ENCODE measurements at places on chromosomes 2 and 18.

- DNase-seq = no peak
Observed at GRCh38 chr2:168687314-168687713, 115.1 kb upstream of the NOSTRIN start.

- DNase-seq = no peak
Observed at GRCh38 chr2:181991171-181991885, 5.7 kb downstream of the PPP1R1C start.

DNA sequence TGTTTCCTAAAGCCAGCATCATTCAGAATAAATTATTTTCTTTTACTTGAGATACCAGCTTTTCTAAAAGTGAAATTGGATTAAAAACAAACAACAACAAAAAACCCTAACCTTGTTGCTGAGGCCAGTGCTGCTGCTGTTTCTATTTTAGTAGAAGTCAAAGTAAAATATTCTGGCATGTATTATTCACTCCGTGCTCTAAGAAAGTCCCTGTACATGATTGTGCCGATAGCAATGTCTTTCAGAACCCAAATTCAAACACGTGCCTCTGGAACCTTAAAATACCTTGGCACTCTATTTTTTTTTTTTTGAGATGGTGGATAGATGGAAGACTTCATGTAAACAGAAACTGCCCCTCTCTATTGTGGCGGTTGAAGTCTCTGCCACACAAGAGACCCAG is 43.7 kb downstream of the TANC1 start:
- DNase-seq = no peak

GRCh38 chr2:121159291-121160071 is 125.5 kb downstream of the TFCP2L1 start:
- DNase-seq = no peak

GRCh38 chr2:143237146-143237777 is 108.0 kb downstream of the ARHGAP15 start:
- DNase-seq = no peak

DNA sequence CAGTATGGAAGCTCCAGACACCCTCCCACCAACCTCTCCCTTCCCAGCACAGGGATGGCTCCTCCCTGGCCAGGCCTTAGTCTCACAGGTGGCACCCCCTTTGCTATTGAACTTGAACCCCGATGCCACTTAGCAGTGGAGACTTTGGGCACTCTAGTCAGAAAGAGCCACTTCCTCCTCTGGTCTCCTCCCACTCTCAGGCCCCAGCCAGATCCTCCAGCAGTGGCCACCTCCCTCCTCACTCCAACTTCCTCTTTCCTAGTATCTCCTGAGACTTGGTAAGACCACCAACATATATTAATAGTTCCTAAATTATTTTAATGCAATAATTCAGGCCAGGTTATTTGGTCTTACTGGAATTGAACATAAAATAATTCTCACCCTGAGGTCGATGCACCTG is 437.2 kb upstream of the ID2 start:
- DNase-seq = no peak

DNA sequence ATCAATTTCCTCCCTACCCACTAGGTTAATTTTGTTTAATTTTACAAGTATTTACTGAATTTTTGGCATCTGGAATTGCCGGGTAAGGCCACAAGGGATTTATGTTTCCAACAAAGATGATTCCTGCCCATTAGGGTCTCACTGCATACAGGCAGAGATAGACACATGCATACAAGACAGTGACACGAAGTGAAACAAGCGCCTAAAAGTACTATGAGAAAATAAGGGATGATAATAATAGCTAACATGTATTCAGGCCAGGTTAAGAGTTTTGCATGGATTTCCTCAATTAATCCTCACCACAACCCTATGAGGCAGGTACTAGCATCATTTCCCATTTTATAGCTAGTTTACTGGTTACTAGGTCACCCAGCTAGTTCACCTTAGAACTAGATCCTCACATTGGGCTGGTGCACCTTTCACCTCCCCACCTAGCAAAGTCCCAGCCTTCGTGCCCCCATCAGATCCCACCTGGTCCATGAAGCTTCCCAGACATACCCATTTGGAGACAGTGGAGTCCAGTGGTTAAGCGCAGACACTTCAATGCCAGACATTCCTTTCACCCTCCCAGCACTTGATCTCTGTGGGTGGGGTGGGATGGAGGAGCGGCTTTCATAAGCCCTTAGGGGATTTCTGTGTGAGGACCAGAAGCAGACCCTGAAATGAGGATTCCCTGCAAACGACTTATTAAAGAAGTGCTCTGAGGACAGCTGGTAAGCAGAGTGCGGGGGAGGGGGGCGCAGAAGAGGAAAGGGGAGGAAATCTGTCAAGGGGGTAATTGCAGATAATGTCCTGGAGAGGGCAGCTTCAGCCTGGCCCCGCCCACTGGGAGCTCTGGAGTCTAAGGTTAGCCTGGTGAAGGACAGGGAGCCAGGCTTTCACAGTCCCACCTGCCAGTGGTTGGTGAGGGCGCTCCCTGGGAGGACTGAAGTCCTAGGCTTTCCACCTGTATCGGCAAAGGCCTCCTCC is 5.8 kb upstream of the DGUOK start:
- DNase-seq = peak; percentile 19

GRCh38 chr18:5104246-5104645 is 92.8 kb downstream of the AKAIN1 start:
- no peak for DNase-seq

GRCh38 chr2:142803158-142803557 is 74.3 kb upstream of the KYNU start:
- DNase-seq = no peak

DNA sequence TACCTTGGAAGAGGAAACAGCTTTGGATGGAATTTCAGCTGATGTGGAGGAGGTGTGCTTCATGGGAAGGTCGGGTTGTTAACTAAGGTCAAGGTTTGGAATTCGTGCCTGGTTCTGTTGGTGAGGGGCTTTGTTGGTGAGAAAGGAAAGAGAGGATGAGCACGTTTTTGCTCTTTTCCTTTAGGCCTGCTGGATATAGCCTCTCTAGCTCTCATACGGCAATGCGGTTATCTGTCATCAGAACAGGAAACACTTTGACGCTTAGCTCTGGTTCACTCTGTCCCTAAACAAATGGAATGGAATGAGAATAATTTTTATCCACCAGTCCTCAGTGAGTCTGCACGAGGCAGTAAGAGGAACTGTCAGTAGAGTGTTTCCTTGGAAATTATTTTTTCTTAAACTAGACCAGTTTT is 169.7 kb upstream of the NOSTRIN start:
- DNase-seq = no peak

- DNase-seq = peak; percentile 57
Observed at GRCh38 chr2:156399950-156400705, 36.1 kb upstream of the GPD2 start.

- no peak for DNase-seq
Observed at GRCh38 chr2:96423291-96423690, 81.9 kb downstream of the NEURL3 start.

- peak; percentile 88 for DNase-seq
Observed at GRCh38 chr18:48866028-48866733, 84.6 kb downstream of the SMAD7 start.

GRCh38 chr2:62489162-62489561 is 16.8 kb downstream of the TMEM17 start:
- DNase-seq = no peak

DNA sequence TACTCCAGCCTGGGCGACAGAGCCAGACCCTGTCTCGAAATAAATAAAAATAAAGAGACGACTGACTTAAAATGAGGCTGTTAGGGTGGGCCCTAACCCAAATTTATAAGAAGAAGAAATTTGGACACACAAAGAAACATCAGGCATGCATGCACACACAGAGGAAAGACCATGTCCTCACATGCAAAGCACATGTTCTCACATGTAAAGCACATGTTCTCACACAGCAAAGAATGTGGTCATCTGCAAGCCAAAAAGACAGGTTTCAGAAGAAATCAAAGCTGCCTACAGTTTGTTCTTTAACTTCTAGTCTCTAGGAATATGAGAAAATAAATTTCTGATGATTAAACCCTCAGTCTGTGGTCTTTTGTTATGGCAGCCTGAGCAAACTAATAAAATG is 132.3 kb upstream of the CRIM1 start:
- no peak for DNase-seq

GRCh38 chr2:145136702-145137101 is 616.8 kb upstream of the ZEB2 start:
- DNase-seq = no peak

- no peak for DNase-seq
Observed at GRCh38 chr2:70510313-70510712, 43.3 kb downstream of the TGFA start.

GRCh38 chr2:142758973-142759372 is 118.5 kb upstream of the KYNU start:
- DNase-seq = no peak

DNA sequence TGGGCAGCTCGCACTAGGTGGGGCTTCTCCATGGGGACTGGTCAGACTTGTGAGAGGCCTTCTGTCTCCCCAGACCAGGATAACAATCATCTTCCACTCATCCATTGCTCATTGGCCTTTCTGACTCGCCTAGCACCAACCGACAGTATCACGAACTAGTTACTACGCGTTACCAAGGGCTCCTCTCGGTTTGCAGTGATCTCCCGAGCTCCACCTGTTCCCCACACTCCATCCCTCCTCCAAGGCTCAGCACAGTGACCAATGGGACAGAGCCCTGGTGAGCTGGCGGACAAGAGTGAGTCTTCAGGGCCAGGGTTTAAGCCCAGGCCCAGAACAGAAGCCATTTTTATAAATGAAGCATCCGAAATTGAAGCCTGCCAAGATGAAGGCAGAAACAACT is 42.8 kb upstream of the SMAD7 start:
- DNase-seq = no peak

DNA sequence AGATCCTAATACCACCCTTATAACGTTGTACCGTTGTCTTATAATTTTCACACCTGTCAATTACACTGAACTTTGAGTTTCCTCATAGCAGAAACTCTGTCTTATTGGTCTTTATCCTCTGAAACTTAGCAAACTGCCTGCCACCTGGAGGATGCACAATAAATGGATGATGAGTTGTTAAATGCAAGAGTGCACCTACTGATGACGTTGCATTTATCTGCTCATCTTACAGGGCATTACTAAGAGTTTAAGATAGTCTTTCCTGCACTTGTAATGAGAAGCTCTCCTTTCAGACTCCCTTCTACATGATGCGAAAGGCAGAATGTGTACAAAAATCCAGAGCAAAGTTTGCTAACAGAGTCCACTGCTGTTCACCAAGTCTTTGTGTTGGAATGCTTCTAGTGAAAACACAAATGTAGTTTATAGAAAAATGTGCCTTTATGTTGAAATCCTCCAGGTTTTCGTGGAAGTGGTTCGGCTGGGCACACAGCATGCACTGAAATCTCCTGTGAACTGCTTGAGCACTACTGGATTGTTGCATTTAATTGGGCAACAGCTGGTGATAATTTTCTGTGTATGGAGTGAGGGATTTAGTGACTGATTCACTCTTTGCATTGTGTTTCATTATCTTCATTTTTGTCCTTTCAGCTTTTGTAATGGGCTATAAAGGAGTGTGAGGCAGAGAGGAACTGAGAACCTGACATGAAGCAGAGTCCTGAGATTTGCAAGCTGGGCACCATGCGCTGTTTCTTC is 665.8 kb upstream of the ID2 start:
- DNase-seq = no peak

- peak; percentile 17 for DNase-seq
Observed at GRCh38 chr2:219509780-219510511, 4.3 kb upstream of the ASIC4 start.

GRCh38 chr2:176467595-176467994 is 198.4 kb downstream of the MTX2 start:
- no peak for DNase-seq

DNA sequence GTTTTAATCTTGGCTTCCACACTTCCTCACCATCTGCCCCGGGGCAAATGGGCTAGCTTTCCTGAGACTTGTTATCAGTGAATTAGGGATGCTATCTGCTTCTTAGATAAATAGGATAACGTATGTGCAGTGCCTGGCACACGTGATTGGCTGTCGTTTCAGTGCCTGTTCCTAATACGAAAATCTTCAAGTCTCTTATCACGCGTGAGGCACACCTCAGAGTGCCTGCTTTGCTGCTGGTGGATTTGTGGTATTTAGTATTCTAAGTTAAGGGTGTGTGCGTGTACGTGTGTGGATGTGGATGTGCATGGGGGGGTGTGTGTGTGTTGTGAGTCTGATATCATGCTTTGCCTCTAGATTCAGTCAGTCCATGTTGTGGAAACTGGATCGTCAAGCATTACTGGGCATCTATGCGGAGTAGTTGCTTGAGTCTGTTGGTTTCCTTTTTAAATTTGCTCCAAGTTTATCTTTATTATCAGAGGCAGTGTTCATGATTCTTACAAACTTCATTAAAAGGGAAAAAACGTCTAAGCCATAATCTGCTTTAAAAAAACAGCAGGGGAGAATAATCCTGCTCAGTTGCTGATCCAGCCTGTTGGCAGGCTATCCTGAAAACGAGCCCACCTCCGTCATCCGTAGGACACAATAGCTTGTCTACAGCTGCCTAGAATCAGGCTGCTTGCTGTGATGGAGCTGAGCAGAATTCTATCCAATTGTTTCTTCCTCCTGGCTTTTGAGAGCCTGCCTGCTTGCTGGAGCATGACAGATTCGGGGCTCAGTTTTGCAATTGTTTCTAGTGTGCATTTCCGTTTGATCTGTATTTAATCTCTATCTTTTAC is 6.6 kb downstream of the SH3RF3 start:
- no peak for DNase-seq

DNA sequence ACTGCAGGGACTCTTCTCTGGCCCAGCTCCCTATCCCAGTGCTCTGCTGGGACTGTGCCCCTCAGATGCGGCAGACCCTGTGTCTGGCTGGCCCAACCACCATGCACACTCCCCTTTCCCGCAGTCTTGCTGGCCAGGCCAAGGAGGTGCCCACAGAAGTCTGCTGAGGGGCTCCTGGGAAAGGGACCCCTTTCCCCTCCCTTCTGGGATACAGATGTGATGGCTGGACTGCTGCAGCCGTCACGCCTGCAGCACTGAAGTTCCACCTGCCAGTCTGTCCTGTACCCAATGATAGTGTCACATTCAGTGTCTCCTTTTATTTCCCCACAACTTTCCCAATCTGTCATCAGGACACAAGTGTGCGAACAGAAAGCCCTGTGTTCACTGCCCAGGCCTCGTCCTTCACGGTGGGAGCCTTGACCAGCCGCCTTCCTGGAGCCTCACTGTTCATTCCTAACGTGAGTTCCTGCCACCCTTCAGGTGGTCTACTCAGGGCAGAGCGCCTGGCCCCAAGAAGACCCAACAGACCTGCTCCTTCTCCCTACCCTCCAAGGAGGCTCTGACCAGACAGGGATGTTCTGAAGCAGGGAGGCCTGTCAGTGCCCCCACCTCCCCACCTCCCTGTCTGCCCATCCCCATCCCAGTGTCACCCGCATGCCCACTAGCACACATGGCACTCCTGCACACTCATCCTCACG is 47.1 kb downstream of the ANKMY1 start:
- DNase-seq = no peak

GRCh38 chr18:22214731-22215528 is 45.5 kb downstream of the GATA6 start:
- no peak for DNase-seq

- DNase-seq = no peak
Observed at GRCh38 chr2:81979086-81979485, 1674.5 kb upstream of the LRRTM1 start.

GRCh38 chr18:77069931-77070330 is 62.7 kb downstream of the MBP start:
- no peak for DNase-seq

GRCh38 chr2:130351711-130352110 is 4.1 kb upstream of the PTPN18 start:
- DNase-seq = no peak

- no peak for DNase-seq
Observed at GRCh38 chr2:203623661-203624060, 82.8 kb upstream of the CD28 start.
